T-helper 2 cell (primary cell): ENCODE measurements at places on chromosomes 5 and 9.

DNA sequence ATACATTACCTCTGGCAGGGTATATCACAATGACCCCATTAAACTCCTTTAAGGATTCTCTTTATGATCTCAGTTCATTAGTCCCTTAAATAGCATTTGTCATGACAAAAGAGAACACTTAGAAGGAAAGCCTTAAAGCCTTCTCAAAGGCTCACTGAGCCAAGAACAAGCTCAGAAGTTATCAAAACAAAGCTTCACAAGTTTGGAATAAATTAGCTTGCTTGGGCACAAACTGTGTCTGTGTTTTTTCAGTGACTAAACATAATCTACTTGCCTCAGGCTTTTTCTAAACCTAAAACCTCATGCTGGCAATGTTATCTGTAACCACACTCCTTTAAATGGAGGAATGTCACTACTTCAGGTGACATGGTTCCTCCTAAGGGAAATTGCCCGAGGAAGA is 1114.9 kb upstream of the C9orf72 start:
- DNase-seq = no peak

DNA sequence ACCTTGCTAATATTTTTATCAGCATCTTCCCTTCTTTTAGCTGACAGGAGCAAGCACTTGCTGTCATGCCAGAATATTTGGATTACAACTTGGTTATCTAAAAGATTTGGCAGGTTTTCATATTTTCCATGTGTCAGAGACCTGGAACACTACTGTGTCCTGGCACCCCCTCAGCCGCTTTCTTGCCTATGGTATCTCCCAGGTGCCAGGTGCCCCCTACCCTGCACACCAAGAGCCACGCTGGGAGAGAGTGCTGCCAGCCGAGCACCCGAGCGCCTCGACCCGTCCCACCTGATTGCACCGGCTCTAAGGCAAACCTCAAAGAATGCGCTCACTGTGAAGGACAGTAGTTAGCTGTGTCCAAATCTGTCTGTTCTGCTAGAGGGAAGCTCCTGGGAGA is 84.8 kb downstream of the GTF3C4 start:
- DNase-seq = no peak

DNA sequence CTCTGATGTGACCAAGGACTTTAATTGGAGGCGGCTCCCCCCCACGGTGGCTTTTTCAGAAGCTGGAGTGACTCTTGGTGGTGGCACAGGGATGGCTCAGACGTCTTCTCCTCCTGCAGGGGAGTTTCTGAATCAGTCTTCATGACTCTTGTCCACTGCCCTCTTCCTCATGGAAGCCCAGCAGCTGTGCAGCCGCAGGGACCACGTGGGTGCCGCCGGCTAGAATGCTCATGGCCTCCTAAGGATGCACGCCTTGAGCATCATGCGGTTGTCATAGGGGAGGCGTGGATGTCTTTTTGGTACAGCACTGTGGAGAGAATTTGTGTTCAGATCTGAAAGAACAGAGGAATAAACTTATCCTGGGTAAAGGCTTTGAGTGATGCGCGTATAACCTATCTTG is 1.3 kb downstream of the TEX53 start:
- DNase-seq = no peak

GRCh38 chr5:133817456-133817855 is 151.0 kb downstream of the C5orf15 start:
- no peak for DNase-seq

- DNase-seq = no peak
Measured at GRCh38 chr9:138022756-138023393, 145.3 kb downstream of the CACNA1B start.

GRCh38 chr5:78534148-78534904 is 114.2 kb downstream of the LHFPL2 start:
- no peak for DNase-seq

DNA sequence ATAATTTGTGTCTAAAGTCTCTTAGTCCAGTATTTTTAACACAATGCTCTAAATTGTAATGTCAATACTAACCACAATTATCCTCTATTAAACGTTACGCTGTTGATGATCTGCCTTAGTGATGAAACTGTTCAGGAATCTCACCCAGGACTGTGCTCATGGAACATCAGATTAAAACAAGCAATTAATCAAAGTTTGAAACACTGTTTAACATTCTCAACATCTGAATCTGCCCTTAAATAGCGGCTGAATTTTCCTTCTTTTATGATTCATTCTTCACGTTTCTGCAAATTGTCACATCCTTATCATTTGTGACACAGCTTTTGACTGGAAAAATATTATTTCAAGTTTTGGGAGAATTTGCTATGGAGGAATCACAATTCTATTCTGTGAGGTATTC is 113.8 kb downstream of the MARCHF11 start:
- DNase-seq = no peak

GRCh38 chr5:90853750-90854149 is 295.2 kb downstream of the ADGRV1 start:
- no peak for DNase-seq

GRCh38 chr5:109816732-109817131 is 127.0 kb downstream of the MAN2A1 start:
- DNase-seq = no peak

DNA sequence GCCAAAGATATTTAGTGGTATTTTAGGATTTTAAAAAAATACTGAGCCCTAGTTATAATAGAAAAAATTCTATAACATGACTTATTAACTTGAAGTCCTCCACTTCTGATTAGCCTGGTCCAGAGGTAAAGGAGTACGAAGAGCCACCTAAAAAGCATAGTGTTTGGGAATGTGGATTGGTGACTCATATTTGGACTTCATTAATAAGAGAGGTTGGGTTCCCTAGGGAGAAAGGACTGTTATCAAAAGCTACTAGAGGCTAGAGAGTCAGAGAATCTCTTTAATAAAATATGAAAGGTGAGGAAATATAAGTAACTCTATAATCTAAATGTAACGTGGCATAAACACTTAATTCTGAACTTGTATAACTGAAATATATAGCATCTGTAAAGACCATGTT is 180.7 kb upstream of the TARS1 start:
- no peak for DNase-seq

DNA sequence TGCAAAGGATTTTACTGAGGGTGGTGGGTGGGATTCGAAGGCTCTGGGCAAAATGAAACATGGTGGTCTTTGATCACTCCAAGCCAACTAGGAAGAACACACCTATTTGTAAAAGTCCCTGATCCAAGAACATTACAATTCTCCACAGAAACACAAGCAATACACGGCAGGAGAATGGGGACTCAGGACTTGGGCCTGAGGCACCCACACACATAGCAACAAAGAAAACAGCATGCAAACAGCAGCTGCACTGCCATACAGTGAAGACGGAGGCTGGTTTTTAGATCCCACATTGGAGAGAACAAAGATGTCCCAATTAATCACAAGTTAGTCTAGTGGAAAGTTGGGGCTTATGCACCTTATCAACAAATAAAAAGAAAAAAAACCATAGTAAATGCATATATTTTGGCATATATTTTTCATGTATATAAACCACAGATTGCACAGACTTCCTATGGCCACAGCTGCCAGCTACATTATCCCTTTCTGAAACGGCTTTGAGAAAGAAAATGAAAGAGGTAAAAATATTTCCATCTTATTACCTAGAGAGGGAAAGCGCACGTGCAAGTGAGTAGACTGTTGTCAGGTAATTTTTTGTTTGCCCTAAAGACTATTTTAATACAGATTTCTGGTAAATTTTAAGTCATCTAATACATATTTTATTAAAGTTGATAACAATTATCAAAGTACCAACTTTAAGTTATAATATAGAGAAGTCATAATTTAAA is 410.9 kb downstream of the BNC2 start:
- DNase-seq = no peak

DNA sequence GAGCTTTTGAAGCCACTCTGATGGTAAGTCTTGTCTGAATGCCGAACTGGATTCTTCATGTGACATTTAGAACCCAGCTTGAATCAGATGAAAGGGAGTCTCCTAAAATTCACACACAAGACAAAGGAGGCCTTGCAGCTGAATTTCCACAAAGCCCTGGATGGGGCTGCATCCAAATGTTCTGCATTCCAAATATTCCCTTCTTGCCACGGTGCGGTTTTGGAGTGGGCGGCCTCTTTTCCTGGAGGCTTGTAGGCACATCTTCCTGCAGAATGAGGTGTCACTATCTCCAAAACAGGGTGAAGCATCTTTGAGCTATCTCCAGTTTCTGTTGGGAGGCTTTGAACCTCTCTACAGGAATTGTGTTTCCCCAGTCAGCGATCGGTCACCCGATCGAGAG is 342.7 kb downstream of the ARHGEF28 start:
- no peak for DNase-seq

DNA sequence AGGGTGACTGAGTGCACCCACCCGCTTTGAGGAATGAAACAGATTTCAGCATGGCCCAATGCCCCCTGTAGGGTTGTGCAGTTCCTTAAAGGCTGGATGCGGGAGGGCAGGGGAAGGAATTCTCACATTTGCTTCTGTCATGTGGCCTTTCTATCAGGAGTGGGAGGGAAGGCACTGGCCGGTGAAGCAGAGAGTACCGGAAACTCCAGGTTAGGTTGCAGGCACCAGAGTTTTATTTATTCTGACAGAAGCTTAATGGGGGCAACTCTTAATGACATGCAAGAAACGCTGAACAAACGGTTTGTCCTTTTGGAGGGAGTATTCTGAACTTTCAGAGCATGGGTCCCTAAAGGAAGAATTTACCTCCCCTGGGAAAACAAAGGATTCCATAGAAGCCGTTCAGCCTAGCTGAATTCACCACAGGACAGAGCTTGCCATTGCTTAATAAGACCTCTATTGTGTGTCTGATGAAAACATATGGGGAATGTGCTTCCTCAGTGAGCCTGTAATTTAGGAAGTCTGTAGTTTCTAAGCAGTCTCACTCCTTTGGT is 44.1 kb upstream of the EQTN start:
- DNase-seq = no peak

DNA sequence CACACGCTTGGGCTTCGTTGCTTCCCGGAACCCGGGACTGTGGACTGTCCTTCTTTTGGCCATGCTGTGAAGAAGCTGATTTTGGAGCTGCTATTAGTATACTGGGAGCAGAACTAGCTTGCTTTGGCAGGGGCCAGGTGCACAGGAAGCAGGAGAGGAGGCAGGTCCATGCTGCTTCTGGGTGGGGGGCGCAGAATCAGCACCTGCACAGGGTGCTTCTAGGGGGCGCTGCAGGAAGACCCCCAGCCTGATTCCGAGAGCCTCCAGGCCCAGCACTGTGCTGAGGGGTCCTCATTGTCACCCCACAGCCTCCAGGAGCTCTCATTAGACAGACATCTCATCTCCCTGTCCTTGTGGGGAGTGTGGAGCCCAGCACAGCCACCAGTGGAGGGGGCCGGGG is 252.6 kb upstream of the IRX4 start:
- no peak for DNase-seq

DNA sequence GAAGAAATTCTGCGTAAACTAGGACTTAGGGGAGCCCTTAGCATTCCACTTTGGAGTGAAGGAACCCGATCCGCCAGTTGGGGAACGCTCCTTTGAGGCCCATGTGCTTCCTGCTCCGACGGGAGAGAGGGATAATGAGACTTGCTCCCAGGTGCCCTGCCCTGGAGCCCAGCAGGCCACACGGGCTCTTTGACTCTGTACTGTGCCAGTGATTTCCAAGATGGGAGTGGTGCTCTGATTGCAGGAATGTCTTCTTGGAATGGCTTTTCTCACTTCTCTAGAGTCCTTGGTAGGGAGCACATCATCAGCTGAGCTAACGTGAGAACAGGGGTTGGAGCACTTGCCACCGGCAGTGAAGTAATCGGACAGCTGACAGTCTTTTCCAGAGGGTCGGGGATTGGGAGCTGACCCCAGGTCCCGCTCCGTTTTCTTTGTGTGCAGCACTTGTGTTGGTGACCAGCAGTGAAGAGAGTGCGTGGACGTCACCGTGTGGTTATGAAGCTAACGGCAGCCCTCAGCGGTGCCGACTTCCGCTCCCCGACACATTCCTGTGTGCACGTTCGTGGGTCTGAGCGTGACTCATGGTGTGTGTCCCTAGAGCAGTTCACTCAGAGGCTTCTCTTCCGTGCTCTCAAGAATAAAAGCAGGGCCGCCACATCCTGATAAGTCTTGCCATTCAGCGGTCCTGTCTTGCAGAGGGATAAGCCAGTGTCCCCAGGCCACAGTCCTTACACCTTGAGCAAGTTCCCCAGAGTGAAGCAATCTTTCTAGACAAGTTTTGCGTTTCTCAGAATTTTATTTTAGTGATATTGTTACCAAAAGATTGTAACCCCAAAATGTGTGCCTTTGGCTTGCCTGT is 25.6 kb downstream of the ABL1 start:
- no peak for DNase-seq

DNA sequence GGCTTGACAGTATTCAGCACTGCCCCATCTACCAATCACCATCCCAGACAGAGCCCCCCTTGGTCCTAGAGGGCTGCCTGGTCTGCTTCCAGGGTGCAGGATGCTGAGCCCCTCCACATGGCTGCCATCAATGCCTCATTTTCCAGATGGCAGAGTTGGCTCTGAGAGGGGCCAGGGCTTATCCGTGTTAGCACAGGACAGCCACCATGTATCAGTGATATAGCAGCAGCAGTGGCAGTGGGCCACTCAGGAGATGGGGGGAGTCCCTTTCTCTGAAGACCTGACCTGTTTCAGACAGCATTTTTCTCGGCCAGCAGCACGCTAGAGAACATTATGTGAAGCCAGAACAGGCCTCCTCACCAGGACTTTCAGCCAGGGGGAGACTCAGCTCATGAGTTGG is 1.6 kb upstream of the SMIM32 start:
- no peak for DNase-seq

DNA sequence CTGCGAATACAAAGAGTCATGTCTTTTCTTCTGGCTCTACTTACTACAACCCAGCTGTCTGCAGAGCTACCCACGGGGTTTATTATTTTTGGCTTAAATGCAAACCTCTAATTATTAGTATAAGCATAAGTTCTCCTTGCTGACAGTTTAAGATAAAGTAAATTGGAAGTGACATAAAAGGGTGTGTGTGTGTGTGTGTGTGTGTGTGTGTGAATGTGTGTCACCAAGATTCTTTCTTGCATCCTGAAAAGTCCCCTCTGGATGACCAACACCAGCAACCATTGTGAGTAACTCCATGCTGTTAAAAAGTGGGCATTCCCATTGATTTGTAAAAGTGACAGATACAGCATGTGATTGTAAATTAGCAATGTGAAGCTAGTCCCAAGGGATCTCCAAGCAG is 803.8 kb upstream of the ZNF608 start:
- DNase-seq = no peak

DNA sequence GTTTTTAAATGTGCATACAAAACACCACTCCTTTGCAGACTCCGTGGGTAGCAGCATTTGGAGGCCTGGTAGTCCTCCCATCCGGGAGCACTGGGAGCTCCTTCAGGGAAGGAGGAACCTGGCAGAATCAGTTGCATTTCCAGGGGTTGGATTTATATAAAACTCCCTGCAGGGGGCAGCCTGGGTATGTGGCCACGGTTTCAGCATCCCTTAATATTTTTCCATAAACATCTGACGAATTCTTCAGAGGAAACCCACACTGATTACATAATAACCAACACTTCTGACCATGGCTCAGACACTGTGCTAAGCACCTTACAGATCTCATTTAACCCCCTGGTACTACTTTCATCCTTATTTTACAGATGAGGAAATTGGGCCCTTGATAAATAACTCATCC is 6.1 kb upstream of the AFAP1L1 start:
- no peak for DNase-seq

GRCh38 chr5:82396871-82397514 is 118.8 kb upstream of the RPS23 start:
- DNase-seq = no peak

GRCh38 chr5:171951218-171951617 is 55.2 kb downstream of the FBXW11 start:
- DNase-seq = no peak
